ENCODE measurements at places on chromosomes 3 and 15.
A peak's percentile ranks its signal among the peaks of the same experiment; 100 is the strongest.

GRCh38 chr3:21484057-21484827, 266.8 kb downstream of the ZNF385D start:
- DNase-seq: no peak

DNA sequence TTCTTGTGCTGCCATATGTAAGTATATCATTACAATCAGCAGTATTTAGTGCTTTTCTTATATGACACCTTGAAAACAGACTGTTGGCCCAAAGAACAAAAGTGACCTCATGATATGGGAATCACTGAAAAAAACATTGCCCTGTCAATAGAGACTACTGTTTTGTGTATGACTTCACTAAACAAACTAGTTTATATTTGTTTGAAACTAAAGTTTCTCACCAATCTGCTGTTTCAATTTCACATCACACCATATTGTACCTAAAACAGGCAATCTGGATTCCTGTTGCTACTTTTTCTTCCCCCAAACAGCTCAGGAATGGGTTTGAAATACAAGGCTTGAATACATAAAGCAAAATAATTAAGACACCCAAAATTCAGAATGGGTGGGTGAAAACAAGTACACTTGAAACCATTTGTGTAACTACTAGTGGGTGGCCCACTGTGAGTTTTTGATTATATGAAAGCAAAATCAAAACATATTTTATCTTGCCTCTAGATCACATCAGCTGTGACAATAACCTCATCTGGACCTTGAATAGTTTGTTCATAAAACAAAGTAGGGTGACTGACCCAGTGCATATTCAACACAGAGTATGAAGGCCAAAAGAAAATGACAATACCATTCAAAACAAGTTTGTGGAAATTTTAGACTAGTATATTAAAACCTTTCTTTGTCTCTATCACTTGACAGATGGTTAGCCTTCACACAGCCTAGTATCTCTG, 5.9 kb downstream of the ZBTB20 start:
- DNase-seq: no peak

- no peak for DNase-seq
These were observed 53.7 kb downstream of the ZIC1 start for GRCh38 chr3:147462856-147463255.

DNA sequence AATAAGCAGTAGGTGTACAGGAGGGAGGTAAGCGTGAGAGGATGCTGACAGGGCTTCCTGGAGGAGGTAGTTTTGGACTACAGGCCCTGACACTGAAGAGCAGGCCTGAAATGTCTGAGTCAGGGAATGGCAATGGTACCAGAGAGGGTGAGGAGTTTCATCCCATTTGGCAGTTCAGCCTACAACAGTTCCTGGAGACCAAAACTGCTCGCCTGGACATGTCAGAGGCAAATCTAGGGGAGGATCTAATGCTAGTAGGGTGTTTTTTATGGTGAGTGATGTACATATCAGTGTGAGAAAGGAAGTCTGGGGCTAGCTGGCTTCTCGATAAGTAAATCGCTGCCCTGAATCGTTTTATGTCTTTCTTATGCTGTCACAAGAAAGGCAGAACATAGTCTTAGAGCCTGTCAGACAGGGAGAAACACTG, 13.8 kb upstream of the TNFSF10 start:
- DNase-seq: no peak

- DNase-seq: no peak
These were observed 135.0 kb downstream of the TCF12 start for GRCh38 chr15:57053470-57053869.

DNA sequence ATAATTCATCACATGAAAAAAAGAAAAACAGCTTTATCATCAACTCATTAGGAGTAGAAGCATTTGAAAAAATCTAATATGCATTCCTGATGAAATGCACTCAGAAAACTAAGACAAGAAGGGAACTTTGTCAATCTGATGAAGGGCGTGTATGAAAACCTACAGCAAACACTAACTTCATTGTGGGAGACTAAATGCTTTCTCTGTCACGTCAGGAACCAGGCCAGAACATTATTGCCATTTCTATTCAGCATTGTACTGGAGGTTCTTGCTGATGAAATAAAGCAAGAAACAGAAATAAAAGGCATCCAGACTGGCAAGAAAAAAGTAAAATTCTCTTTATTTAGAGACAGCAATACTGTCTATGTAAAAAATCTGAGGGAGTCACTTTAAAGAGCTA, 235.2 kb downstream of the GABRB3 start:
- DNase-seq: no peak

- no peak for DNase-seq
These were observed 288.6 kb downstream of the UACA start for GRCh38 chr15:70474471-70475406.

- no peak for DNase-seq
These were observed 43.9 kb downstream of the ZNF148 start for GRCh38 chr3:125331243-125331642.

DNA sequence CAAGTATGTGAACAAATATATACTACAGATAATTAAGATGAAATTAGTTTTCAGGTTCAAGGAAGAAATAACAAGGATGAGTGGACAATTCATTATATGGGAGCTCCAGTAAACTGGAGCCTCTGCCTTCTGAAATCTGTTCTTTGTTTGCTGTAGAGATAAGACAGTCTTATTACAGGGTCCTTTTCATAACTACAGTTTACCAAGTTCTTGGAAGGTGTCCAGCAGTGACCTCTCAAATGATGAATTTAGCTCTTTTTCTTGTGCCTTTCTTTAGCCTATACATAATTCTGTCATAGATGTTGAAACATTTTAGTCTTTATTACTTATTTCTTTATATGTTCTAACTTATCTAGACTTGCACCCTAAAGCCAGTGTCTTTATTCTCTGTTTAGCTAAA, 89.7 kb upstream of the GBE1 start:
- no peak for DNase-seq

- no peak for DNase-seq
These were observed 95.4 kb downstream of the SRGAP3 start for GRCh38 chr3:9153904-9154619.

GRCh38 chr3:113890256-113890900, 51.8 kb downstream of the GRAMD1C start:
- DNase-seq: no peak

DNA sequence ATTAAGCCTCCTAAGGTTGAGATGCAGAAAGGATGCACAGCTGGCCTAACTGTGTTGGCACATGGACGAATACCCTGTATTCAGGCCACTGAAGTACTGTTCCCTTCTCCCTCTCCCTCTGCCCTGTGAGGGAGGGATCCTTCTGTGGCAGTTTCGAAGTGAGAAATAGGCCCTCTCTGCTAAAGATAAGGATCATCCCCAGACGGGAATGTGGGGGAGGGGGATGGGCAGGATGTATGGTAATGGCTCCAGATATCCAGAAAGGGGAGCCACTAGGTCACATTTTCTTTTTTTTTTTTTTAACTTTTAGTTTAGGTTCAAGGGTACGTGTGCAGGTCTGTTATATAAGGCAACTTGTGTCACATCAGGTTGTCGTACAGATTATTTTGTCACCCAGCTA, 463.1 kb downstream of the TBL1XR1 start:
- no peak for DNase-seq

DNA sequence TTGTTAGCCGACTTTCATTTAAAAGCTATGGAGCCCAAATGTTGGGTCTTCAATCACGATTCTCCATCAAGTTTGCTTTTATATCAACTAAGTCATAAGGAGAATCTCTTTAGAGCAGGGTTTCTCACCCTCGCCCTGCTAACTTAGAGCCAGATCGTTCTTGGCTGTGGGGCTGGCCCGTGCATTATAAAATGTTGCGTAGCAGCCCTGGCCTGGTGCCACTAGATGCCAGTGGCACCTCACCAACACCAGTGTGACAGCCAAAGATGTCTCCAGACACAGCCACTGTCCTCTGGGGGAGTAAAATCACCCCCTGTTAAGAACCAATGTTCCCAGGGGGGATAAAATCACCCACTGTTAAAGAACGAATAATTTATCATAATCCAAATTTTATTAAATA, 226.1 kb downstream of the OCA2 start:
- no peak for DNase-seq

GRCh38 chr3:18786650-18787323, 361.5 kb upstream of the KCNH8 start:
- no peak for DNase-seq

DNA sequence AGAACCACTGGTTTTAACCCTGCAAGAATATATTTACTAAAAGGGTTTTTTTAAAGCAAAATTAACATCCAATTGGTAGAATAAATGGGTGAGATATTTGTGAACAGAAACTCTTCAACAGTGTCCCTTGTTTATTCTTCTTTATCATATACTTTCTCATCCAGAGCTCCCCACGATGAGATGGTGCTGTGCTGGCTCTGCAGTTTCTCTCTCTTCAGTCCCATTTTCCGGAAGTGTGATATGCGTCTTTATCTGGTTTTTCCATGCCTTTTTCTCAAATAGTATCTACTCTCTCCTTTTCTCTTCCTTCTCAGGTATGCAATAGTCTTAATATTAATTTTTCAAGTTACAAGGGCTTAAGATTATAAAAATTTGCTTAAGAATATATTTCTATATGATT, 1.5 kb downstream of the EAF2 start:
- no peak for DNase-seq

DNA sequence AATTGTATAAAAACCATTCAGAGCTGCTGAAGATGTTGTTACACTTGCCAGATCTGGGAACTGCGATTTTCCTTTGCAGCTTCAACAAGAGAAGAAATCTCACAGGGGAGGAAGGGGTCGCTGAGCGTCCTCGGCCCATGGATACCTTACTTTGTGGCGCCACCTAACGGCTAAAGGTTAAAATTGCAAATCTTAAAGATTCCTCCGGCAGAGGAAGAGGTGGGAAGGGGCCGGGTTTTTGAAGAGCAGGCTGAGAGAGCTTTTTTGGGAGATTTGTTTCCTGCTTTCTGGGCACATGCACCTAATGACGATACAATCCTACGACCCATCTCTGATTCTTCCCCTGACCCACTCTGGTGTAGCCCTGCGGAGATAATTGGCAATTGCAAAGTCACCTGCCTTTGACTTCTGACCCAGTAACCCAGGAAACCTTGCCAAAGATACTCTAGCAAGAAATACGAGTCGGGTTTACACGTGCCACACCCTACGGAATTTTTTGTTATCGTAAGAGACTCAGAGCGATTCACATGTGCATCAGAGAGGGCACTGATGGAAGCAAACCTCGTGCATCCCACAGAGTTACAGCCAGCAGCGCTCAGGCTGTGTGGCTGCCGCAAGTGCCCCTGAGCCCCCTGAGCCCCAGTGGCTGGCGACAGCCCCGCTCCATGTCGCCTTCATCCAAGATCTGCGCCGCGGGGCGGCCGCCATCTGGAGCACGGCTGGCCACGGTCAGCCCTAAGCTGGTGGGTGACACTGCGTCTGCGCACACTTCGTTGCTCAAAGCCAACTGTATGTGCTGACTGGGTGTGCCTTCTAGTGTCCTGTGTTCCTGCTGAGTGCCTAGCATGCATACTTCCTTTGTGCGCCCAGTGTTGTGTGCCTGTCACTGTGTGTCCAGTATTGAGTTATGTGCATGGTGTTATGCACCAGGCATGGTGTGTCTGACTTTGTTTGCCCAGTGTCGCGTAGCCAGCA, 55.2 kb upstream of the CHRNA7 start:
- peak; percentile 87 for DNase-seq

GRCh38 chr3:68007621-68008226, 353.3 kb upstream of the SUCLG2 start:
- no peak for DNase-seq

DNA sequence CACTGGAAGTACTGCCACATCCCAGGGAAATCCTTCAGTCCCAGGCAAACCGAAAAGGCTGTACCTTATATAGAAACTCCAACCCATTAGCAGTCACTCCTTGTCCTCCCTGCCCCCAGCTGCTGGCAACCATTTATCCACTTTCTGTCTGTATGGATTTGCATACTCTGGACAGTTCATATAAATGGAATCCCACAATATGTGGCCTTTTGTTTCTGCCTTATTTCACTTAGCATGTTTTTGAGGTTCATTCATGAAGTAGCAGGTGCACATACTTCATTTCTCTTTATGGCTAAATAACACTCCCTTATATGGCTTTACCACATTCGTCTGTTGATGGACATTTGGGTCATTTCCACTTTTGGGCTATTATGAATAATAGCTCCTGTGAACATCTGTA, 51.6 kb upstream of the CMTM8 start:
- no peak for DNase-seq

GRCh38 chr15:85289677-85290365, 90.6 kb upstream of the AKAP13 start:
- DNase-seq: peak; percentile 15

- no peak for DNase-seq
These were observed 18.5 kb downstream of the SPRED1 start for GRCh38 chr15:38271144-38271543.

- no peak for DNase-seq
These were observed 15.0 kb downstream of the SFMBT1 start for GRCh38 chr3:53030619-53031449.

GRCh38 chr3:177934001-177934891, 602.0 kb upstream of the KCNMB2 start:
- no peak for DNase-seq

DNA sequence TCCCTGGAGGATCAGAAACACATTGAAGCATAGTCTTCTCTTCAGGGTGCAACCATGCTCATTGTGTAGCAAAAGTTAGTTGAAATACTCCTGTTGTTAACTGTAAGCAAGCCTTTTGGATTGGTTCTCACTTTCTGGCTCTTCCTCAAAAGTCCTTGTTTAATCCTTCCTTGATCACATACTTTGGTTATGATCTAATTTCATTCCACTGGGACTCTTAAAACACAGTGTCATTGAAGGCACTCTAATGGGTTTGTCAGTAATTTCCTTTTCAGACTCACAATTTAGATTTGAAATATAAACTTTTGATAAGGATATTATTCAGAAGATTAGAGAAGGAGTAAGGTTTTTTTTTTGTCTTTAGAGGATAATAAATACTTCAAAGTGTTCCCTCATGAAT, 451.7 kb upstream of the SGO1 start:
- DNase-seq: peak; percentile 6

DNA sequence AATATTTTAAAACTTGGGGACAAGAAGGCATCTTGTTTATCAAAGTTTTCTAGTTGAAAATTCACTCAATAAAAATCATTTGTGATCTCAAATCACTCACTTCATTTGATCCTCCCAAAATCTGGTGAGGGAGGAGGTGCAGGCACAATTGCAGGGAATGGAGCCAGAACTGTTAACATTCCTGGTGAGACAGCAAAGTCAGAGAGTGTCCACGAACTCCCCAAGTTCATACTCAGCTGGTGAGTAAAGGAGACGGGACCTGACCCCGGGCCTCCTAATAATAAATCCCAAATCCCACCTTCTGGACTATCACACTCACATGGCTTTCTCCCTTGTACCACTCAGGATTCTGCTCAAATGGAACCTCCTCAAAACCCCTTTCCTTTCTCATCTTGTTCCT, 252.3 kb upstream of the LRTM1 start:
- no peak for DNase-seq

- no peak for DNase-seq
These were observed 54.0 kb downstream of the PLOD2 start for GRCh38 chr3:146106986-146107385.

- DNase-seq: no peak
These were observed 30.7 kb upstream of the GRIP2 start for GRCh38 chr3:14570864-14571263.

DNA sequence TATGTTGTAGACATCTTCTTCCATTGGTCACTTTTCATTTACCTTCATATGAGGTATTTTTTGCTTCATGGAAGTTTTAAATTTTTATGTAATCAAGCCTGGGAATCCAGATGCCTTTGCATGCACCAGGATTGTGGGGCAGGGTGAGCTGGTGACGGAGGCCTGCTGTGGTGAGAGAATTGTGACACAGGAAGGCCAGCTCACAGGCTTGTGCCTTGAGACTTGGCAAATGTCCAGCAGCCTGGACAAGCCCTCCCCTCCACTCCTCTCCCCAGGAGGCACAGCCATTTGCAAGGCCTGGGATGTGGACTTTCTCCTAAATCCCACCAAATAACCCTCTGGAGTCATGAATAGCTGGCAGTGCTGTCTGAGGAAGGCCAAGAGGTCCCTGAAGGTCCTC, 67.4 kb downstream of the RHCG start:
- DNase-seq: no peak

Measured in NCI-H2171 treated with DMSO at 0.1 percent for 48 hours (cell line).